ENCODE measurements at places on chromosomes 2 and 18.

GRCh38 chr18:55420665-55421307 lies 167.2 kb downstream of the TCF4 start:
- peak; percentile 18 for DNase-seq

DNA sequence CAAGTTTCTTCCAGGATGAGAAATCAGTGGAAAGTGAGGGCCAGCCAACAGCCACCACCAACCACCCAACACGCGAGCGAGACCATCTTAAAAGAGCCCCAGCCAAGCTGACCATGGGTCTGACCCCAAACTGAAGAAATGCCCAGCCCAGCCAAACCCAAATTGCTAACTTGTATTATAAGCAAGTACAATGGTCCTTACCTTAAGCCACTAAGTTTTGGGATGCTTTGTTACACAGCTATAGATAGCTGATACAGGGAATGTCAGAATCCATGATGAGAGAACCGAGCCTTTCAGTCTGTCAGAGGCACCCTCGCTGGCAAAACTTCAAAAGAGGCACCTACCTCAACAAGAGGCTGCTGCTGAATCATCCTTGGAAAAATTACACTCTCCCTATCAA lies 17.0 kb downstream of the STK39 start:
- DNase-seq, result no peak

GRCh38 chr2:156532989-156533388 lies 96.8 kb downstream of the GPD2 start:
- DNase-seq, result no peak

DNA sequence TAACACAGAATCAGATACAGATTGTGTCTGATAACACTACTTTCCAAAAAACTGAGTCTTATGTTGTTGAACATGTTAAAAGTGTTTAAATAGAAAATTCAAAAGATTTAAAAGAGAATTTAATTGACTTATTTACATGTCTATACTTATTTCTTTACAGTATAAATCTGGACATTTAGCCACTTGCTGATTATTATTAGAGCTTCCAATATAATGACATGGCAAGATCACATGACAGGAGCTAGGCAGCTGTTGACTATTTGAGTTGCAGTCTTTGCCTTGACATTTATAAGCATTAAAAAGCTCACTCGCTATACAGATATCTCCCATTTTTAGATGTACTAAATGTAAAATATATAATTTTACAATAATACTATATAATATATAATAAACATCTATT lies 6.4 kb upstream of the TMEFF2 start:
- no peak for DNase-seq

- DNase-seq, result no peak
Observed at GRCh38 chr2:172328103-172328841, 99.1 kb upstream of the ITGA6 start.

GRCh38 chr2:85998071-85998991 lies 107.4 kb downstream of the POLR1A start:
- no peak for DNase-seq

DNA sequence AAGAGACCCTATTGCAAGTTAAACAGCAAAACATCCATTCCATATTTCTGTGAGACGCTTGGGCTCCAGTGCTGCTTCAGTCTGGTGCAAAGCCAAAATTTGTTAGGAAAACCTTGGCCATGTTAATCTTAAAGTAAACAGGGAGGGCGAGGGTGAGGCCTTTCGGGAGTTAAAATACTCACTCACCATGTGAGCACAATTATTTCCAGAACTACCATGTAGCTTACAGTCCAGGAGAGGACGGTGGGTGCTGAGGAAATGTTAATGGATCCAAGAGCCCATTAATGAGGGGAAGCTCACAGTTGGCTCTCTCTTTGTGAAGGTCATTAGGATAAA lies 286.4 kb downstream of the SLC8A1 start:
- DNase-seq, result no peak

GRCh38 chr18:28457784-28458183 lies 280.9 kb upstream of the CDH2 start:
- DNase-seq, result no peak

All from AML-193 (cell line).